ENCODE measurements at places on chromosomes 7 and 10.

GRCh38 chr7:94510582-94511496 is 1.2 kb downstream of the CASD1 start:
- DNase-seq = peak; percentile 37

- DNase-seq = no peak
Measured at GRCh38 chr10:61130366-61130765, 186.4 kb upstream of the RHOBTB1 start.

DNA sequence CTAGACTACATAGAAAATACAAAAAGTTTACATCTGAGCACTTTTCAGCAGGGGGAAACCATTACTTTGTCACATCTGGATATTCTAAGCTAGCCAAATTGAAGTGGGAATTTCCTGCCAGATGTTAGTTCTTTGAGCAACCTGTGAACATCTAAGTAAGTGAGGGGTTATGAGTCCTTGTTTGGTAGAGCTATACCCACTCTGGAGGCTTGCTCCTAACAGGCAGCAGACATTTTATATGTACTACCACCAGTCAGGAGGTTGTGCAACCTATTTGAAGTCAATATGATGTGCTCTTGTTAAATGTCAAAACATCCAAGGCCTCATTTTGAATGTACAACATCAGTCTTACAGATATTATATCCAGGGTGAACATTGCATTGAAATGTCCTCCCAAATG is 143.3 kb upstream of the KAT6B start:
- DNase-seq = no peak

GRCh38 chr7:48813472-48813871 is 110.9 kb upstream of the CDC14C start:
- DNase-seq = no peak

DNA sequence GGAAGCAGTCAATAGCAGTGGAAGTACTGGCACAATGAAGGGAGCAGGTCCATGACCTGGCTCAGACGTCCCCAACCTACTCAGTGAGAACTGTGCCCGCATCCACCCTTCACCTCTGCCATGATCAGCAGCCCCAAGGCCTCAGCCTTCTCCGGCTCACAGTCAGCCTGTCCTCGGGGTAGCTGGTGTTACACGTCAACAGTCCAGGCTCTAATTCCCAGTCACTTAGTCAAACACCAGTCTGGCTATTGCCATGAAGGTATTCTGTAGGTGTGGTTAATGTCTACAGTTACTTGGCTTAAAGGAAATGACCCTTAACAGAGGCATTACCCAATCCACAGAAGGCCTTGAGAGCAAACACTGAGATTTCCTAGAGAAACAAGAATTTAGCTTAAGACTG is 49.1 kb downstream of the GRB10 start:
- no peak for DNase-seq

DNA sequence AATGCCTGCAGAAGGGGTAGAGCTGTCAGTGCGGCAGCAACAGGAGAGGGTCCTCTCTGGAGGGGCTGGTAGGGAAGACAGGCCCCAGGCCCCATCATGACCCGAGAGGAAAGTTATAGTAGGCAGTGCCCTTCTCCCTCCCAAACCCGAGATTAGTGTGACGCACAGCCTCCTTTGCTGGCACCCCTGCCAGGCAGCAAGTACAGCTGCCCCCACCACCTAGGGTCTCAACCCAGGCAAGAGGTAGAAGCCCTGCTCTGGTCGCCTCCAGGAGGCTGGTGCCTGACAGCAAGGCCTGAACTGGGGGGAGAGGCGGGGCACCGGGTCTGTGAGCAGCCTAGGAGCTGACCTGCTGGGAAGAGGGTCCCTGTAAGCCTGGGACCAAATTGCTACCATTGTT is 15.5 kb downstream of the LOXL4 start:
- no peak for DNase-seq

DNA sequence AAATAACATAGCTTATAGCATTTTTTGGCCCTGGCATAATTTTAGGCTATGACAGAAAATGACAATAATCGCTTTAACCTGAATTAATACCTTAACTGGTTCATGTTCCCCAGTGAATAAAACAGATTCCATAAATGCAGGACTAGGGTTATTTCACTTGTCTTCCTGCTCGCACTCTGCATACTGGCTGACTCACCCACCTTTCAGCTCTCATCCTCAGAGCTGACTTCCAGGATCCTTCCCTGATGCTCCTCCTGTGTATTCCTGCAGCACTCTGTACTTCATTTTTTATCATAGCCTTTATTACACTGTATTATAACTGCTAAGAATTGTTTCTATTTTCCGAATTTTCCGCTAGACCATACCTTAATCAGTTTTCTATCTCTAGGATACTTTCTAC is 123.7 kb downstream of the AVL9 start:
- DNase-seq = no peak

- DNase-seq = peak; percentile 8
Measured at GRCh38 chr10:5890452-5890915, 441 bp downstream of the FBH1 start.

DNA sequence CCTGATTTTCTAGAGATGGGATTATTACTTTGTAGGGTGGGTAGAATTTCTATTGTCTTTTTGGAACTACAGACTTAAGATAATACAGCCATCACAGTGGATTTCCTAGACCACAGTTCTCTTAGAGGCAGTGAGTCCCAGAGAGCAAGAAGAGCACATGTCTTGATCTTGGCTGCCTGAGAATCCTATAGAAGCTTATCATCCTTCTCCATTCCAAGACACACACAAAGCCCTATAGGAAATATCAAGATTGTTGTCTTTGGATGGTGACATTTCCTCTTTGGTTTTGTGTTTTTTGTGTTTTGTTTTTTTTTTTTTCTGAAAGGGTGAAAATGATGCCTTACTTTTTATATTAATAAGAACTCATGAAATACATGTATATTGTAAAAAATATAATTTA is 143.1 kb downstream of the AHR start:
- DNase-seq = no peak
